ENCODE measurements at places on chromosomes 7 and 10.

GRCh38 chr10:71975087-71975870 is 11.1 kb downstream of the CHST3 start:
- no peak for DNase-seq

GRCh38 chr7:121774563-121774962 is 98.4 kb upstream of the PTPRZ1 start:
- no peak for DNase-seq

DNA sequence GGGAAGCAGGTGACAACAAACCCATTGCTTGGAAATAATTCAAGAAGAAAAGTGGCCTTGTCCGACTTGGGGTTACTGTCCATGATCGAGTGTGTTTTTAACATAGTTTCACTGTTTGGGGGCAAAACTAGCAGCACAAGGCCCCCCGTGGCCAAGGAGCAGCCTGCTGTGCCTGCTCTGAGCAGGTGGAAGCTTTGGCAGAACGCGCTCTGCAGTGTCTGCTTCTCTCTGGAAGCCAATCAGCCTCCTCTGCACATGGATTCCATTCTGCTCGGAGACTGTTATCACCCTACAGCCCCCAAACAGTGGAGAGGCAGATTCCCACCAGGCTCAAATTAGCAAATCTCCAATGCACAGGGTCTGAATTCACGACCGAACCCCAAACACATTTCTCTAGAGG is 7.3 kb upstream of the TCERG1L start:
- DNase-seq: no peak

DNA sequence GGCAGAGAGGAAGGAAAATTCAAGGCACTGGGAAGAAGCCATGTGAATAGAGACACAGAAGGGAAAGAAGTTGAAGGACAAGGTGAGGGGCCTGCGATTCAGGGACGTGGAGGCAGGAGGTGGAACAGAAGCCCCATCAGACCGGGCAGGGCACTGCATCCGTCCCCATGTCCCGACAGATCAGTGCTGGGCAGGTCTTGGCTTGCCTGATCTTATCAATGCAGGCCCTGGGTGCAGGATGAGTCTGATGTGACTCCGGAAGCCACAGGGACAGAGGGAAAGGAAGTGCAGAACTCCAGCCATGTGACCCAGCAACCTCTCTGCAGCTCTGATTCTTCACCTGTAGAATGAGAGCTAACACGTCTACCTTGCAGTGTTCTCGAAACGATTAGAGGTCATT is 136.2 kb upstream of the CTBP2 start:
- DNase-seq: no peak

DNA sequence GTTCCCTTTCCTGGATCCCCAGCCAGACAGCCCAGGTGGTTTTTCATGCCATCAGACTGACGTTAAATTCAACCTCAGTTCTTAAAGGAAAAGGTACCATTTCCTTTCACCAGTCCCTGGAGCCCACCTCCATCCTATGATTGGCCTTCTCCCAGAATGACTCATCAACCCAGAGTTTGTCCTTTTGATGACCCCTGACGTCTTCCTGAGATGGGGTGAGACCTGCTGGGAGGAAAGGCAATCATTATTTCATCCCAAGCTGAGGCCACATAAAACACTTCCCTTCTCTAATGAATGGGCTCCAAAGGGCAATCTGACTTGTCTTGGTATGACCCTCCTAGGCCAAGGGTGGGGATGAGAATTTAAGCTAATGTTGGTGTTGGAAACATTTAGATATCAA is 750.7 kb downstream of the SUGCT start:
- no peak for DNase-seq

- no peak for DNase-seq
Measured at GRCh38 chr7:2307690-2308107, 6.5 kb downstream of the SNX8 start.

- peak; percentile 81 for DNase-seq
Measured at GRCh38 chr10:79627075-79627474, 16.3 kb downstream of the SFTPA1 start.

DNA sequence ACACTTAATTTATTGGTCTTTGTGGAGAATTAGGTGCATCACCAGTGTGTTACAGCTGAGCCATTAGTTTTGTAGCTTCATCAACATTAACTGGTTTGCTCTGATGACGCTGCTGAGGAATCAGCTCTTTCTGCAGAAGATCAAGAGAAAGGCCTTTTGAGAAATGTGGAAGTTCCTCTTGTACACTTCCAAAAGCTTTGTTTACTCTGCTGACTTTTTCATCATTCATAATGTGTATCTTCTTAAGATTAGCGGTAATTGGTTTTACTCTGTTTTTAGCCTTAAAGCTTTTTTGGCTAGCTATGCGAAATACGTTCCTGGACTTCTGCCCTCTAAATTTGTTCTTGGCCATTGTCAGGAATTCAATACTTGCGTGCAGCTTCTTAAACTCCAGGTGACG is 8.2 kb upstream of the PHYH start:
- no peak for DNase-seq
